Stimulated activated CD8-positive, alpha-beta memory T cell treated with anti-CD3 and anti-CD28 coated beads, Interleukin-7, amount 100 ng/mL, for 4 hours (primary cell): ENCODE measurements at places on chromosomes 3 and 15.

DNA sequence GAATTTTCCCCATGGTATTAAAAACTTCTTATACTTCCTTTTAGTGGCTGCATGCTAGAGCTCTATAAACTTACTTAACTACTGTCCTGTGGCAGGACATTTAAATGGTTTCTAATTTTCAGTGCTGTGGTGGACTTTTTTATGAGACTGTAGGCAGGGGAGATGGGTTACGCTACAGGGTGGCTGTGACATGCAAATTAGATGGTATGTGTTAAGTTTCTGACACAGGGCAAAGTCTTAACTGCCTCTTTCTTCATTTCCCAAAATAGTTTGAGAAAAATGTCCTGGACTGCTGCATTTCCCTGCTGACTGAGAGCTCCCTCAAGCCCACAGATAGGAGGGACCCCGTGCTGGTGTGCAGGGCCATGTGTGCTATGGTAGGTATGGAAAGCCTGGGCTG lies 22.0 kb downstream of the TGM4 start:
- DNase-seq, result no peak

GRCh38 chr3:61687206-61687605 lies 125.8 kb downstream of the PTPRG start:
- DNase-seq, result no peak

DNA sequence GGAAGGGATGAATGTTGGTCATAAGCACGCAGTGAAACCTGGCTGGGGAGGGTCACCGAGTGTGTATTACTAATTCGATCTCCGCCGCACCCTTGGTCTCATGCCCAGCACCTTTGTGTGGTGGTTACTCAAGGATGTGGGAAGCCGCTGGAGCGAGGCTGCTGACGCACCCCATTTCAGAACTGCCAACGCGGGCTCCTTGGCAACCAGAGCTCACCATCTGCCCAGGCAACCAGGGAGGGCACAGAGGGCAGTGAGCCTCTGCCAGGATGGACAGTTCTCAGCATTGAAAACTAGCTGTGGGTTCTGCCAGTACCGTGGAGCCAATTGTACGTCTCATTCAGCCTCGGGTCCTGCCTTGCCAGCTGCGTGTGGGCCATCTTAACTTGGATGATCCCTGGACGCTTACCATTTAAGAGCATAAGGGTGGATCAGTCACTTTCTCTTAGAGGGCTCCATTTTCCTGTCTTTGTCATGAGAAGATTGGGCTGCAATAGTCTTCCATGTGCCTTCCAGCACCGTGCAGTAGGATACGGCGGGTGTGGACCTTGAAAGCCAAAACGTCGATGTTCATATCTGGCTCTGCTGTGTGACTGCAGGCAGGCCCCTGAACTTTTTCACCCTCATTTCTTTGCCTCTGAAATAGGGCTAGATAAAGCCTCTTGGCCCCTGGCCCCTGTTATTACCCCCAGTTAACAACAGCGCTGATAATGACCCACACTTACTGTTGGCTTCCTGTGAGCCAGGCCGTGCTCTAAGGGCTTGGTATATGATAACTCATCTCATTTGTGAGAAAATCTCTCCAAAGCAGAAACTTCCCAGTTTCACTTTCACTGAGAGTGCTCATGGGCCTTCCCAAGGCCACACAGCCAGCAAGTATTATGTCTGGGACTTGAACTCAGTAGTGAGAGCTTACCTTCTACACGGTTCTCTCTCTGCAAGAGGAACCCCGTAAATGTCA lies 238.8 kb downstream of the OPA1 start:
- DNase-seq, result no peak

- no peak for DNase-seq
These were observed 675 bp downstream of the PSMD6 start for GRCh38 chr3:64022451-64023186.

GRCh38 chr3:155282385-155283091 lies 10.9 kb downstream of the STRIT1 start:
- DNase-seq, result no peak

DNA sequence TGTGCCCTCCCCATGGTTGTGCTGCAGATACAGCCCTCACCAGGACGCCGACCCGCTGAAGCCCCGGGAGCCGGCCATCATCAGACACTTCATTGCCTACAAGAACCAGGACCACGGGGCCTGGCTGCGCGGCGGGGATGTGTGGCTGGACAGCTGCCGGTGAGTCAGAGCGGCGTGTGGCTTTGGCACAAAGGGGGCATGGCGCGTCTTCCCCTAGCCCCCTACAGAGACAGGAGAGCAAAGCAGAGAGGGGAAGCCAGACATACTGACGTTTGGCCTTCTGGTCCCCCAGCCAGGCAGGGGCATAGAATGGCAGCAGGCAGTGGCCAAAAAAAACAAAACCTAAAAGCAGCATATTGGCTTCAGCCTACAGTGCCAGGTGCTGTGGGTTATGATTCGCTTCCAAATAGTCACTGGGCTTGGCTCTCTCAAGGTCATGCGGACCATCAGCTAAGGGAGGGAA lies 64.0 kb downstream of the MESD start:
- DNase-seq, result no peak

DNA sequence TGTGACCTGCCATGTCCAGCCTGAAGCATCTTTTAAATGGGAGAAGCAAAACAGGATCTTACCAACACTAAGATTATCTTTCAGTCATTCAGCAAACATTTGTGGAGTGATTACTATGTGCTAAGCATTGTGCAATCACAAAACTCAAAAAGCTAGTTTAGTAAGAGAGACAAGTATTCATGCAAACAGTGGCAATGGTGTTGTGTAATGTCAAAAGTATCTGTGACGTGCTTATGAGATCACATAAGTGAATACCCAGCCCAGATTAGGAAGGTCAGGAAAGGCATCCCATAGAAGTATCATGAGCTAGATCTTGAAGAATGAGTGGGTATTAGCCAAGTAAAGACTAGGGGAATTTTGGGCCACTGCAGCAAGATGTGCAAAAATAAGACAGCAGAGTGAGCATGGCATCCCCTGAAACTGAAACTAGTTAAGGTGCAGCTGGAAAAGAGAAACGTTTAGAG lies 32.1 kb downstream of the SEC62 start:
- DNase-seq, result no peak

GRCh38 chr3:60282866-60283265 lies 968.4 kb downstream of the FHIT start:
- DNase-seq, result no peak

DNA sequence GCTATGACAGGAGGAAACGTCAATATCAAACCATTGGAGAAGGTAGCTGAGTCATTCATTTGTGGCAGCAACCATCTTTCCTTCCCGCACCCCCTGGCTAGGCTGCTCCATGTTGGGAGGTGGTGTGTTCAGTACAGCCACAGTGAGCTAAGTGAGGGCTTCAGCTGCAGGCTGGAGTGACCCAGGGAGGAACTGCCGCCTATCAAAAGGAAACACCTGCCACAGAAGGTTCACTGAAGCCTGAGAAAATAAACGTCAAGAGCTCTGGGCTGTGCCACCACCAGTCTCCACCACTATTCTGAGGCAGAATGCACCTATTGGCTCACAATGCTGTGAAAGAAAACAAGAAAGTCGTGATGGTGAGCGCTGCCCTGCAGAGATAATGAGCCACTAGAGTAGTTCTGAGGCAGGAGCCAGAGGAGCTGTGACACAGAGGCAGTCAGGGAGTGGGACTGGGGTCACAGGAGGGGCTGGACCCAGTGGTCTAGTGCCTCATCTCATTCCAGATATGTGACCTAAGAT lies 34.8 kb upstream of the CD47 start:
- DNase-seq, result peak; percentile 45

DNA sequence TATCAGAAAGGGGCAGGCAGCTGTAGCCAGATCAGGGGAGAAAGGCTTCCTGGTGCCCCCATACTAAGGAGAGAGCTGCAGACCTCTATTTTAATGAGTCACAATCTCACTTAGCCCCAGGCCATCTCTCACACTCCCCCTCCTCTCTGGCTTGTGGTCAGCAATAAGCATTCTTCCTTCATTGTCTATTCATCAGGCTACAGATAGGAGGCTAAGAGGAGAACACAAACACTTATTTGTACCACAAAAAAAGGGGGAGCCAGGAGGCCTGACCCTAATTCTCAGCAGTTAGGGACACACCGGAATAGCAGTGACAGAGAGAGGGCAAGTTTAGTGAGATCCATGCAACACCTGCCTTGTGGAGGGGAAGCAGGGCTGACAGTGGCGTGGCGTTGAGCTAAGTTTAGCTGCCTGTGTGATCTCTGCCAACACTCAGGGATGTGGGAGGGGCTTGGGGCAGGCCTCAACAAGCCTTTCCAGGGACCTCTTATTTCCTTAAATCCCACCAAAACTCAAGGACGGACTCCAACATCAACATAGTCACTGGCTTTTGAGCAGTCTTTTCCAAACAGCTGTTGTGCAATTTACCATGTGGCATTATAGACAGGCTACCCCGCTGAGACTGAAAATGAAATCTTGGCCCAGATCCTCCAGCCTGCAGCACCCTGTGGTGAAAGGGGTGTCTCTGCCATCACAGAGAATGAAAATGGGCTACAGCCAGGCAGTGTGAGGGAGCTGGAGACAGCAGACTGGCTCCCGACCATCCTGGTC lies 191.9 kb upstream of the TSC22D2 start:
- no peak for DNase-seq

- DNase-seq, result no peak
These were observed 228.7 kb downstream of the VPS13C start for GRCh38 chr15:61831505-61831921.

- no peak for DNase-seq
These were observed 5.4 kb downstream of the VWA5B2 start for GRCh38 chr3:184234671-184235380.

DNA sequence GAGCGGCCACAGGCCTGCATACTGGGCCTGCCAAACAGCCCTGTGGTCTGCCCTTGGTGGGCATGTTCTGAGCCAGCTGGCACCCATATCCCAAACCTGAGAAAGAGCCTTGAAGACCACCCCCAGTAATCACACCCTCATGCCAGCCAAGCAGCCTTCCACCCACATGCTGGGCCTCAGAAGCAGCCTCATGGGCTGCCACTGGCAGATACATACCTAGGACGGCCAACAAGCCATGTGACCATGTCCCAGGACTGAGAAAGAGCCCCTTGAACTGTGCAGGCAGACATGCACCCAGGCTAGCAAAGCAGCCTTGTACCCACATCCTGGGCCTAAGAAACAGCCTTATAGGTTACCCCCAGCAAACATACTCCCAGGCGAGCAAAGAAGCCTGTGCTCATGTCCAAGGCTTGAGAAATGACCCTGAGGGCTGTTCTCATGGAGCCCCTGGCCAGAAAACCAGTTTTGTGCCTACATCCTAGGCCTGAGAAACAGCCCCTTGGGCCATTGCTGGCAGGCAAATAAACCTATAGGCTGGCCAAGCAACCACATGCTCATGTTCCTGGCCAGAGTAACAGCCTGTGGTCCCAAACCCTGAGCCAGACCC lies 24.9 kb downstream of the TUBGCP5 start:
- no peak for DNase-seq

- DNase-seq, result no peak
These were observed 8.9 kb upstream of the ALDH1A2 start for GRCh38 chr15:58074452-58074851.

DNA sequence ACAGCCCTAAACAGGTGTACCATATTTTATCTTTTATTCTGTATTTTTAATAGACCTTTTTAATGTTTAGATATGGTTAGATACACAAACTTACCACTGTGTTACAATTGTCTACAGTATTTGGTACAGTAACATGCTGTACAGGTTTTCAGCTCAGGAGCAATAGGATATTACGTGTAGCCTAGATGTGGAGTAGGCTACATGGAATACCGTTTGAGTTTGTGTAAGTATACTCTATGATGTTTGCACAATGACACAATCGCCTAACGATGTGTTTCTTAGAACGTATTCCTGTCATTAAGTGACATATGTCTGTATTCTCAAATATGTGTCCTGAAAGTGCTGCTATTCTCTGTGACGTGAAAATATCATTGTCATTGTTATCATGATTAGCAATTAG lies 62.6 kb downstream of the MFSD1 start:
- no peak for DNase-seq

- DNase-seq, result no peak
These were observed 143.8 kb downstream of the ERC2 start for GRCh38 chr3:56324473-56324872.

DNA sequence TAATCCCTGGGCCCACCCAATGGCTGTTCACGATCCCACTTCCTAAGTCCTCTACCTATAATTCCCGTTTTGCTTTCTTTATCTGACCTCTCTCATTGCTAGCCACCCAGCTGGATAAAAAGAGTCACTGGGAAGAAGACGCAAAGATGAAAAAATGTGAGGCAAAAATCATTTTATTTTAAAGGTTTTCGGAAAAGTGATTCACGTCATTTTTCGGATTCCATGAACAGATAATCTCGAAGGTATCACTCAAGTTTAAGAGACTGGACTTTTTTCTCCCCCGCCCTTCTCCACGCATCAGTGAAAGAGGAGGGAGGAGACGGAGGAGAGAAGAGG lies 266.6 kb downstream of the CGGBP1 start:
- no peak for DNase-seq

DNA sequence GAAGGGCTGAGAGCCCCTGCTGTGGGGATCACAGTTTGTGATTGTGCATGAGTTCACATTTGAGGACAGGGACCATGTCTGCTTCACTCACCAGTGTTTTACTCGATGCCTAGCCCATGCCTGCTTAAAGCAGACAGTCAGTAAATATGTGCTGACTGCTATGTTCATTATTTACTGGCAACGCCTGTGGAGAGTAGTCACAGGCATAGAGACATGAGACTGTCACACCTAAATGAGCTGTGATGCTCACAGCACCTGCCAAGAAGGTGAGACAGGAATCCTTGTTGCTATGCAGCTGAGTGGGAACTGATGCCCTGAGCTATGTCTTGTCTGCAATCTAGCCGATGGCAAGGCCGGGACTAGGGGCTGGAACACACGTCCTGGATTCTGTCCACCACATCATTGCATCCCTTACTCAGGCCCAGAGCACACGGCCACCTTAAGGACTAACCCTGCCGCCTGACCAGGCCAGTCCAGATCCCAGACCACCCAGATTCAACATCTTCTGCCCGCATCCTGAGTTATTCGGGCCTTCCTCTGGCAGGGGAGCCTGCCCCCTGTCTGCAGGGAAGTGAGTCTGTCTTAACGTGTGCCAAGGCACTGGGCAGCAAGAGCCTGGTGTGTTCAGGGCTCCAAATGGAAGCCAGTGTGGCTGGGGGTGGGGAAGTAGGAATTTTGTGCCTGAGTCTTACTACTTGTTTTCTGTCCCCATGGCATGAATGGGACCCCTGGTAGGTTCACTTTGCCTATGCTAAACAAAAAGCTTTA lies 44.8 kb downstream of the FGD5 start:
- no peak for DNase-seq

DNA sequence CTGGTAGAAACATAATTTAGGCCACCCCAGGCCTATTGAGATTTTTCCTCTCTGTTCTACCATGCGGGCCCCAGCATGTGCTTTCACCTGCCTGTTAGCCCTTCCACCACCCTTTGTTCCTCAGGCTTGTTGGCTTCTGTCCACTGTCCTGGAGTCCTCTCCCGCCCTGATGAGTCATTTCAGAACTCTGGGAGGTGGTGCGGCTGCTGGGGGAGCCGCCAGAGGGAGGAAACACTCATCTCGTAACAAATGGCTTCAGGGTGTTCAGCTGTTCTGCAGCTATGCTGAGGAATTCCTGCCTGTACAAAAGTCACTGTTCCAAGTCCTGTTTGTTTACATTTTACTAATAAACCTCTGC lies 36.3 kb downstream of the LRTM1 start:
- no peak for DNase-seq
